DMS 273 treated with DMSO at 0.1 percent for 48 hours (cell line): ENCODE measurements at places on chromosomes 6 and 20.

- DNase-seq: no peak
These were observed 10.6 kb upstream of the TTPAL start for GRCh38 chr20:44465001-44465560.

DNA sequence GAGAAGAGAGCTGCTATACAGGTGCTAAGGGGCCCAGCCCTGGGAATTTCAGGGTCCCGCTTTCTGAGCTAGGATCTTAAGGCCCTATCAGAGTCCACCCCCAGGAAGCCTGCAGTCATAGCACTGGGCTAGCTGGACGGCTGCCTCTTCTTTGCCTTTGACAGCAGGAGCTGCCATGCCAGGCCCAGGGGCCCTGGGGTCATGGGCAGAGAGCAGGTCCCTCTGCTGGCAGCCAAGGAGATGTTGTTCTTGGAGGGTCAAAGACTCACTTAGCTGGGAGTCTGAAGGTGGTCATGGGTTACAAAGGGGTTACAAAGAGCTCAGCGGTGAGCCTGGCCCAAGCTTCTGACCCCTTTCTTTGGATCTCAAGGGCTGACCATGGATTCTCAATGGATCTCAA lies 52.7 kb downstream of the RPP21 start:
- DNase-seq: no peak

DNA sequence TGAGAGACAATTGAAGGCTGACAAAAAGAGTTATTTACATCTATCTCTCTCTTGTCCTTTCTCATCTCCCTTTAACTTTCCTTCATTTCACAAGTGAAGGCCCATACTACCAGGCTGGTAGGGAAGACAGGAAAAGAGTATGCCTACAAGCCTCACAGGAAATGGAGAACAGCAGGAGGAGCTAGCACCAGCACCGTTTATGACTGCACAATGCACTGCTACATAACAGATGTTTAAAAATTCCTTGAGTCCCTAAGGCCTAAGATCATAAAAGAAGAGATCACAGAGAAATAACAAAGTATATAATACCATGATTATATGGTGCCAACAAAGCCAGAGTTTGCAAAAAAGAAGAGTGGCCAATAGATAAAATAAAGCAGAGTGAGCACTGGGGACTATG lies 194.8 kb downstream of the UNC5CL start:
- DNase-seq: no peak

GRCh38 chr6:155152211-155153076 lies 111.4 kb upstream of the CLDN20 start:
- no peak for DNase-seq

DNA sequence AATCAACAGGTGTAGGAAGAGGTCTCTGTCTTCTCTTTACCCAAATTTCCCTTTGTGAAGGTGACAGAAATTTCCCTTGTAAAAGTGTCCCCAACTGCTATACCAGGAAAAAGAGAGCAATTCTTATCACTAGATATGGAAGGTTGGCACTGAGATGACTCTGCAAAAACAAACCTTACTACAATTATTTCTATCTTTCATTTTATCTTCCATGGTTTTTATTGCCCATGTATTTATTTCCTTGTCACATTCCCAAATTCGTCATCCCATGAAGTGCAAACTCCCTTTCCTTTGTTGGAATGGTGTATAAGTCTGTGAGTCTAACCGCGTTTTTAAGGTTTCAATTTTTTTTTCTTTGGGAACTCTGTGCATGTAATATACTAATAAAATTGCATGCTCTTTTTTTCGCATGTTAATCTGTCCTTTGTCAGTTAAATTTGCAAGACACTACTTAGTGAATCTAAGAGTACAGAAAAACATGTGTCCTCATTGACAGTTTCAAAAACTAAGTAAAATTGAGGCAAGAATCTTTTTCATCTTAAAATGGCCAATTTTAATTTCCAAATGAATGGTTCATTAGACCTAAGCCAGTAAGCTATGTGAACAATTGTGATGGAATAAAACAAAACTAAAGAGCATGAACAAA lies 35.4 kb upstream of the HFE start:
- DNase-seq: no peak

- DNase-seq: no peak
These were observed 984 bp downstream of the VARS2 start for GRCh38 chr6:30914854-30915590.

- no peak for DNase-seq
These were observed 75.8 kb downstream of the CEP162 start for GRCh38 chr6:84151669-84152068.

- DNase-seq: no peak
These were observed 101.1 kb downstream of the MAP3K7 start for GRCh38 chr6:90485635-90486277.

- DNase-seq: no peak
These were observed 367.9 kb upstream of the SLC35B3 start for GRCh38 chr6:8803181-8803760.

GRCh38 chr20:22446613-22447446 lies 137.5 kb downstream of the FOXA2 start:
- no peak for DNase-seq

- DNase-seq: no peak
These were observed 2.5 kb downstream of the C20orf202 start for GRCh38 chr20:1205802-1206201.

DNA sequence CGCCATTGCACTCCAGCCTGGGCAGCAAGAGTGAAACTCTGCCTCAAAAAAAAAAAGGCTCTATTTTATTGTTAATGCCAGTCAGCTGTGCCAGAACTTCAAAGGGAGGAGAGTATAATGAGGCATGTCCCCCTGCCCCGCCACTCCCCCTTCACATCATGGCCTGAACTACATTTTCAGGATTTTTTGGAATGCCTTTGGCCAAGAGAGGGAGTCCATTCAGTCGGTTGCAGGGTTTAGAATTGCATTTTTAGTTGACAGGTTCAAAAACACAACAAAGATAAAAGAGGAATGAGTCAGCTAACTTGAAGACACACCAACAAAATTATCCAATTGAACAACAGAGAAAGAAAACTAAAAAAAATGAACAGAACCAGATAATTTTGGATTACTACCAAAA lies 59.1 kb downstream of the CEP43 start:
- no peak for DNase-seq

DNA sequence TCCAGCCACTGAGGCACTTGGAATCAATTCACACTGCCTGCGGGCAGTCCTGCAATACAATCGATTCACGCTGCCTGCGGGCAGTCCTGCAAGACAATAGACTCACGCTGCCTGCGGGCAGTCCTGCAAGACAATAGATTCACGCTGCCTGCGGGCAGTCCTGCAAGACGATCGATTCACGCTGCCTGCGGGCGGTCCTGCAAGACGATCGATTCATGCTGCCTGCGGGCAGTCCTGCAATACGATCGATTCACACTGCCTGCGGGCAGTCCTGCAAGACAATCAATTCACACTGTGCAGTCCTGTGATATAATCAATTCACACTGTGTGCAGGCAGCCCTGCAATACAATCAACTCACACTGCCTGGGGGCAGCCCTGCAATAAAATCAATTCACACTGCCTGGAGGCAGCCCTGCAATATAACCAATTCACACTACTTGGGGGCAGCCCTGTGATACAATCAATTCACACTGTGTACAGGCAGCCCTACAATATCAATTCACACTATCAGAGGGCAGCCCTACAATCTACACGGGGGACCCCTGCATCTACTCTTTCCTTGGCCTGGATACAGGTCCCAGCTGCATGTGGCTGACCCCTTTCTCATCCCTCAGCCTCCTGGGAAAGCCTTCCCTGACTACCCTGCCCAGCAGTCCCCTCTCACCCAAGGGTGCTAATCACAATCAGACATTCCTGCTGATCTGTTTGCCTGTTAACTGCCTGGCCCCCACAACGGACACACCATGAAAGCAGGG lies 10.4 kb downstream of the TAF4 start:
- DNase-seq: no peak

GRCh38 chr20:38143238-38143645 lies 21.8 kb downstream of the TGM2 start:
- DNase-seq: no peak

- no peak for DNase-seq
These were observed 112.8 kb downstream of the ARHGAP18 start for GRCh38 chr6:129597023-129597713.

DNA sequence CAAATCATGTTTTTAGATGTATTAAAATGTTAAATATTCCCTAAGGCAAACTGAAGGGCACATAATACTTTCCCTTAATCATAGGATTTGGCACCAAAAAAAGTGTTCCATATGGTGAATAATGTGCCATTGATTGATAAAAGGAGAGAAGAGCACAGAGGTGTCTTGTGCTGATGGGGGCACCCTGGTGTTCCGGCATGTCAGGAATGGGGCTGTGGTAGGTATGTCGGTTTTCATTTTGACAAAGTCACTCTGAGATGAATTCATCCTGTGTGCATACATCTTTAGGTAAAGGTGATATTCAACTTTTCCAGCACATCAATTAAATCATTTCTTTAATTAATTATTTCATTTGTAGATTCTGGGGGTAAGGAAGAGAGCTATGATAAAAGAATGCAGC lies 36.8 kb downstream of the CENPW start:
- DNase-seq: no peak

DNA sequence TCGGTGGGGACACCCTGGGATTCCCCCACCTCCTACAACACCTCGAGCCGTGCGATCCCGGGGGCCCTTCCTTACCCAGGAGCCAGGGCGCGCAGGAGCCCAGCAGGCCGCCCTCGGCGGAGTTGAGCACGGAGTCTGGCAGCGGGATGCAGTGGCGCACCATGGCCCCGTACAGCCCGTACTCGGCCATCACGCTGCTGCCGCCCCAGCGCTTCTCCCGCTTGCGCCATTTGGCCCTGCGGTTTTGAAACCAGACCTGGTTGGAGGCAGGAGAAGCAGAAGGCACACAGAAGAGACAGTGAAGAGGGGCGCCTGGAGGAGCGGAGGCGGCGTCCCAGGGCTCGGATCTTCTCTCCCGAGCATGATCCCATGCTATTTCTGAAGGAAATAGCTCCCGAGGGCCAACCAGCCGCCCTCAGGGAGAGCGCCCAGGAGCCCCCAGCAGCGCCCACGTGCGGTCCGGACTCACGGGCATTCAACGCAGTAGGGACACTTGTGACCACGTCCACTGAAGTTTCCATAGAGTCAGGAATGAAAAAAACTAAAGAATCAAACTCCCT lies 4.3 kb downstream of the VSX1 start:
- no peak for DNase-seq

- DNase-seq: no peak
These were observed 53.2 kb upstream of the NKX2-4 start for GRCh38 chr20:21450572-21450971.

GRCh38 chr6:41406728-41407489 lies 71.5 kb downstream of the NCR2 start:
- no peak for DNase-seq
